ENCODE measurements at places on chromosomes 16 and 17.

- DNase-seq, result no peak
Observed at GRCh38 chr17:49992191-49992932, 2.7 kb downstream of the DLX3 start.

DNA sequence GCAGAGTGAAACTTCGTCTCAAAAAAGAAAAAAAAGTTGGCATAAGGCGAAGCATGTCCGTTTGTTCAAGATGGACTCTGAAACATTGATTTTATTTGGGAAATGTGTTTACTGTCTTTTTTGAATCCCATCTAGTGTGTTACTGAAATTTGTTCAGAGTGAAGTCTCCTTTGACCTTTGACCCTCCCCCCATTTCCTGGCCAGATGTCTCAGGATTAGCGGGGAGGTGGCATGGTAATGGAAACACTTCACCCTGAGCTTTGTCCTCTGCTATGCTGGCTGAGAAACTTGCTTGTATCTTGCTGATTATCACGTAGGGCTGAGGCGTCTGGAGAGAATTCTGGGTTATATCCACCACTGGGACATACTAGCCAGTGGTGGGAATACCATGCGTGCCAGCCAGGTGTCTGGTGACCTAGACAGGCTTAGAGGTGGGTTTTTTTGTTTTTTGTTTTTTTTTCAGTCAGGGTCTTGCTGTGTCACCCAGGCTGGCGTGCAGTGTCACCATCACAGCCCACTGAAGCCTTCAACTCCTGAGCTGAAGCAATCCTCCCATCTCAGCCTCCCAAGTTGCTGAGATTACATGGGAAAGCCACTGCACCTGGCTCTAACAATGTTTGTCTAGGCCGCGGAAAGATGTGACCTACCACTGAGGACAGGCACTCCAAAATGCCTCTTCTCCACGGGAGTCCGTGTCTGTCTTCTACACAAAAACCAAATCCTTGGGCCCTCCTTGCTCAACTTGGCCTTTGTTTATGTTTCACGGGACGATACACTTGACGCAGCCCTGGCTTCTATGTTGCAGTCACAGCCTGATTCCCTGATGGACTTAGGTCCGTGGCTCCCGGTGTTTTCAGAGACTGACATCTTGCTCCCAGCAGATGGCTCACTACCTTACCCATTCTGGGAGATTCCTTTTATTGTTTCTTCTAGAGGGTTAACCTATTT, 6.6 kb upstream of the GALK1 start:
- no peak for DNase-seq

DNA sequence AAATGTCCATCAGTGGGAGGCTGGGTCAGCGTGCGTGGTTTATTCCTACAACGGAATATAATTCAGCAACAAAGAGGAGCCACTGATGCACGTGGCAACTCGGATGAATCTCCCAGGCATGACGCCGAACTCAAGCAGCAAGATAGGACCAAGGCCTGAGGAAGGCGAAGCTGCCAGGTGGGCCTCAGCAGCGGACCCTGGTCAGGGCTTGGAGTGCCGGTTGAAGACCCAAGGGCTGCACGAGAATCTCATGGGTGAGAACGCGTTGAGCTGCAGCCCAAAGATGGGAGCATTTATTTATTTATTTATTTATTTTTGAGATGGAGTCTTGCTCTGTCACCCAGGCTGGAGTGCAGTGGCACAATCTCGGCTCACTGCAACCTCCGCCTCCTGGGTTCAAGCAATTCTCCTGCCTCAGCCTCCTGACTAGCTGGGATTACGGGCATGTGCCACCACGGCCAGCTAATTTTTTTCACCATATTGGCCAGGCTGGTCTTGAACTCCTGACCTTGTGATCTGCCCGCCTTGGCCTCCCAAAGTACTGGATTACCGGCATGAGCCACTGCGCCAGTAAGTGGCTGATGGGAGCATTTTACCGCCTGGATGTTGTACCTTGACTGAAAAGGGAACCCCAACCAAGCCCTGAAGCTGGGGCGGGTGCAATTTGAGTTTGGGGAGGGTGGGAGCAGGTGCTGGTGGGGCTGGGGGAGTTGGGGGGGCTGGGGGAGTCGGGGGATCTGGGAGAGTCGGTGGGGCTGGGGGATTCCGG, 18.1 kb upstream of the BAHCC1 start:
- no peak for DNase-seq

- peak; percentile 59 for DNase-seq
Observed at GRCh38 chr17:6069539-6070429, at the start of gene WSCD1. TSS of gene WSCD1 (plus strand) at chr17:6070379. CDS start at chr17:6080659, 10,280 bp downstream.

GRCh38 chr17:82524540-82524939, 5.0 kb downstream of the FOXK2 start:
- DNase-seq, result no peak

DNA sequence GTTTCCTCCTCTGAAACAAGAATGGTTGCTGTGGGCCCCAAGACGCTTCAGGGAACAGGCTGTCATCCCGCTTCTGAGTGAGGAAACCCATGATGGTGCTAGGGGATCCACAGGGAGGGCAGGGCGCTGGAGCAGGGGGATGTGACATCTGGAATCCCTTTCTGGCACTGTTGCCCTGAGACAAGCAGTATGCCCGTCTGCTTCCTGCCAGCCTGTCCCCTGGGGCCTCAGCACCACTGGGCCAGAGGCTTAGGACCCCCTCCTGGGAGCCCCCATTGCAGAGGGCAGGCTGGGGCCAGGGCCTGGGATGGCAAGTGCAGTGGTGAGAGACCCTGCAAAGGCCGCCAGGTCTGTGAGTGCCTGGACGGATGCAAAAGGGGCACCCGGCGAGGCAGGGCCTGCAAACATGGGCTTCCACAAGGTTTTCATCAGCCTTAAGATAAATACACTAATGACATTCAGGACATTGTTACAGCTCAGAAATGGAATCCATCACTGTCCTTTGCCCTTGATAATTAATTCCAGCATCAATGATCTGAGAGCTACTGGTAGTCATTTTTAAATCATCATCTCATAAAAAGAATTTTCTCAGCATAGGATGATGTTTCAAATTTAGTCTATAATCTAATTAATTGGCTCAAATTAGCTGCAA, 51.6 kb downstream of the PRMT7 start:
- no peak for DNase-seq

DNA sequence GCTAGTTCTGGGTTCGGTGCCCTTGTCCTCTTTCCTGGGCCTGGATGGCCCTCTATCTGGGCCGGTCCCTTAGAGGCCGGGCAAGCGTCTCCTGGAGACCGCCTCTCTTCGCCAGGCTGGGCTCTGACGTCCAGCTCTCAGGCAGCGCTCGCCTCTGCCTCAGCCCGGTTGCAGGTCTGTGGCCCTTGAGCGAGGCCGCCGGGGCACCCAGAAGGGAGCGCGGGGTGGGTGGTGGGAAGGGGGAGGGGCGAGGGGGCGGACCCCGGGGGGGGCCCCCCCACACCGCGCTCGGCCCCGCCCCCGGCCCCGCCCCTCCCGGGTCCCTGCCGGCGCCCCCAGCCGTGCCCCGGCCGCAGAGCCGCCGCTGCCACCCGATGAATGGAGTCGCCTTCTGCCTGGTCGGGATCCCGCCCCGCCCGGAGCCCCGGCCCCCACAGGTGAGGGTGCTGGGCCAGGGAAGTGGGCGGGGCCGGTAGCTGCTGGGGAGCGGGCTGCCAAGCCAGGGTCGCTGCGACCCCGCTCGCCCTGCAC, at the start of gene ARHGAP23:
Gene ARHGAP23 (plus strand): TSS at position 353 of the 531 bp plus-strand sequence. CDS start 22 bp downstream, at position 375.
- DNase-seq, result peak; percentile 16

DNA sequence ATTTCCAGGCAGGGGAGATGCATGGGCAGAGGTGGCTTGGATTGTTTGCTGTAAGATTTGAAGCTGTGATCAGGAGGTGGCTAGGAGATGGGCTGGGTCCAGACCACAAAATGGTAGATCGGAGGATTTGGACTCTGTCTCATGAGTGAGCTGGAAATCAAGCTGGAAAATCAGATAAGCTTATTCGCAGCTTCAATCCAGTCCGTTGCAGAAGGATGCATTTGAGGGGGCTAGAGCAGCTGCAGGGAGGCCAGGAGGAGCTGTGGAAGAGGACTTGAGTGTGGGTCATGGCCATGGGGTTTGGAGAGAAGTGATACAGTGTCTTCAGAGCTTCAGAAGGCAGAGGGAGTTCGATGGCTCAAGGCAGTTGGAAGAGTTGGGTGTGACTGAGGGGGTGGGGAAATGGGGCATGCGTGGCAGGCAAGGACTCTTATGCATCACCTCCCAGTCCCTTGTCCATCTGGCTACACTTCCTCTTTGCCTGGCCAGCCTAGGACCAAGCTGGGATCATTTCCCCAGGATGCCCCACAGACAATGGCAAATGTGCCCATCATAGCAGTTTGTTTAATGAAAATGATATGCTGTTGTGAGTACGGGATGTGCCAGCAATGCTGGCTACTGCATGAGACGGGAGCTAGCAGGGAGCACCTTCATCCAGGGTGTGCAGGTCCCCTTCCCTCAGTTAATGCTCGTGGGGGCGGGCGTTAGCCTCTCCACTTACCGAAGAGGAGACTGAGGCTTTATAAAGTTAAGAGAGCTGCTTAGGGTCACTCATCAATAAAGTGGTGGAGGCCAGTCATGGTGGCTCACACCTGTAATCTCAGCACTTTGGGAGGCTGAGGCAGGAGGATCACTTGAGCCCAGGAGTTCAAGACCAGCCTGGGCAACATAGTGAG, 20.6 kb downstream of the QPRT start:
- no peak for DNase-seq

DNA sequence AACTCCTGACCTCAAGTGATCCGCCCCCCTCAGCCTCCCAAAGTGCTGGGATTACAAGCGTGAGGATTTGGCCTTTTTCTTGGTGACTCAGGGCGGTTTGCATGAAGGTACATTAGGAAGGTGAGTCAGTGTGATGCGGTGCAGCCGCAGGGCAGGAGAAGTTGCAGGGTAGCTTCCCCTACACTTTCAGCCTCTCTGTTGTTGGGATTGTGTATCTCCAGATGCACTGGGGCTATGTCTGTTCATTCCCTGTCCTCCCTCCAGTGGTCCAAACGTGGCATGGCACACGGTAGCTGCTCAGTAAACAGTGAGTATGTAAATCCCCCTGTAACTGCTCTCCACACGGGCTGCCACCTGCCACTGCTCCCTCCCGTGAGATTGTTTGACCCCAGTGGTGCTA, 109.1 kb upstream of the CDC42EP4 start:
- peak; percentile 38 for DNase-seq

DNA sequence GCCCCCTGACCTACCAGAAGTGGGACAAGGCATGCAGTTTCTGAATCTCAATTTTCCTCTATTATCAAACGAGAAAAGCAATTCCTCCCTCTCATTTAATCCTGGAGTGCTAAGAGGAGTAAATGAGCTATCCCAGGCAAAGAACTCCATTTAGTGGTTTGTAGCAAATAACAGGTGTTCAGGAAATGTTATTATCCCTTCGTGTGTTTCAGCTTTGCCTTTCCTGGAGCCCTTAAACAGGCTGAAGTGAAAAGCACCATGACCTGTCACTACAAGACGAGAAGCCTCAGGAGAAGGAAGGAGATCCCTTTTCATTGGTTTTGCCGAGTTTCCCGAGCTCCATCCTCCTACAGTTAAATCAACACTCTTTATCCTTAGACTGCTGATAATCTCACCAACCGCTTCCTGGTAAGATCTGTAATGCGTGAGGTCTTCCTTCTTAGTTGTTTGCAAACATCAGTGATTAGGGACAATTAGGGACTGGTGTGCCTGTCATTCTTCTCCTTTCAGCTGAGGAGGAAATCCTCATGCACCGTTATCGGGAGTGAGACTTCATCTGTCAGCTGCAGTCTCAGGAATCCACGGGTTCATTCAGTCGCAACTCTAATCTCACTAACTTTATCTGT, 30.8 kb upstream of the MYOCD start:
- no peak for DNase-seq

DNA sequence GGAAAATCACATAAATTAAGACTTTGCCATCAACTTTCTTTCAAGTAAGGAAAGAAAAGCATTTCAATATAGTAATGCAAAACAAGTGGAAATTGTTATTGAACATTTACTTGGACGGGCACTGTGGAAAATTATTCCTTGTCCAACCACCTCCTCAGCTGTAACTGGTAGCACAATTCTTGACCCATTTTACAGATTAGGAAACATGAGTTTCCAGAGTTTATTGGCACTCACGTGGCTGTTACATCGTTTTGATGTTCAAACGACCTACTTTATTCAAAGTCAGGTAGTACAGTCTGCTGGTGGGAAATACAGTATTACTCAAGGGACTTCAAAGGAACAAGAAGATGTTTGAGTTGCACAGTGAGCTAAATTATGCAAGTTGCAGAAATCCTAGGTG, 866 bp upstream of the PCTP start:
- DNase-seq, result no peak

All from Caki2 (cell line).